ENCODE measurements at places on chromosomes 11 and 22.

DNA sequence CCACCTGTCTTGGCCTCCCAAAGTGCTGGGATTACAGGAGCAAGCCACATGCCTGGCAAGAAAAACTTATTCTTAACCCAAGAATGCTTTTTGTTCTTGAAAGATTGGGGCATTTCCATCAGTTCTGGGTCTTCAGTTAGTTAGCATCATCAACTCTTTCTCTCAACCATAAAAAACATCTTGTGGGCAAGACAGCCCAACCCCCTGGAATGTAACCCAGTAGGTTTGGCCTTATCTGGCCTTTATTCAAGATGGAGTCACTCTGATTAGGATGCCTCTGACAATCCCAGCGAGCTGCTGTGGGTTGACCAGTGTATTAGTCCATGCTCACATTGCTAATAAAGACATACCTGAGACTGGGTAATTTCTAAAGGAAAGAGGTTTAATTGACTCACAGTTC is 9.2 kb upstream of the TPCN2 start:
- DNase-seq = no peak

DNA sequence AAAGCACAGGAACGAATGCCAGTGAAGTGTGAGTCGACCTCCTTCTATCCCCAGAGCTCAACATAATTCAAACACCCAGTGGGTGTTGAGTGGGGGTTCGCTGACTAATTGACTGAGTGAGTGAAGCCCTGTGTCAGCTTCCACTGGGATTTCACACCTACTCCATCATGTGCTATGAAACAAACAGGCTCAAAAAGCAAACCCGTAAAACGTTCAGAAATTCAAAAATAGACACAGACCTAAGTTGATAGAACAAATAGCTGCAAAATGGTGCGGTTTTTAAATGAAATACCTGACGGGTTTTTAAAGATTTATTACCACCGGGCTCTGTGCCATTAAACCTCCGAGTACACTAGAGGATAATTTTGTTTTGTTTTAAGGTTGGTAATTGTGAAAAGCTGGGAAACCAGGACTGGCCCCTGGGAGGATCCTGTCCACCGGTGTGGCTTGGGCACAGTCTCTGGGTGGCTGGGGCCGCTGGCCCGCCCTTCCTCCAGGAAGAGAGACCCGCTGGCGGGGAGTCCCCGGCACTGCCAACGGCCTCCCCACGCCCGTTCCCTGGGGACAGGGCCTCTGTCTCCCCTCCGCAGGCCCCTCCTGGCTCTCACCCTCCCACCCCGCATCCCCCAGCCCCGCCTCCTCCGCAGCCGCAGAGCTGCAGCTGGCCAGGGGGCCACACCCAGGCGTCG is 13.6 kb downstream of the KCNJ5 start:
- DNase-seq = peak; percentile 71

GRCh38 chr11:81700076-81700475 is 1033.6 kb downstream of the FAM181B start:
- DNase-seq = no peak

GRCh38 chr11:134764367-134764766 is 352.3 kb upstream of the B3GAT1 start:
- no peak for DNase-seq

GRCh38 chr11:27356624-27357222 is 6.3 kb downstream of the CCDC34 start:
- no peak for DNase-seq

DNA sequence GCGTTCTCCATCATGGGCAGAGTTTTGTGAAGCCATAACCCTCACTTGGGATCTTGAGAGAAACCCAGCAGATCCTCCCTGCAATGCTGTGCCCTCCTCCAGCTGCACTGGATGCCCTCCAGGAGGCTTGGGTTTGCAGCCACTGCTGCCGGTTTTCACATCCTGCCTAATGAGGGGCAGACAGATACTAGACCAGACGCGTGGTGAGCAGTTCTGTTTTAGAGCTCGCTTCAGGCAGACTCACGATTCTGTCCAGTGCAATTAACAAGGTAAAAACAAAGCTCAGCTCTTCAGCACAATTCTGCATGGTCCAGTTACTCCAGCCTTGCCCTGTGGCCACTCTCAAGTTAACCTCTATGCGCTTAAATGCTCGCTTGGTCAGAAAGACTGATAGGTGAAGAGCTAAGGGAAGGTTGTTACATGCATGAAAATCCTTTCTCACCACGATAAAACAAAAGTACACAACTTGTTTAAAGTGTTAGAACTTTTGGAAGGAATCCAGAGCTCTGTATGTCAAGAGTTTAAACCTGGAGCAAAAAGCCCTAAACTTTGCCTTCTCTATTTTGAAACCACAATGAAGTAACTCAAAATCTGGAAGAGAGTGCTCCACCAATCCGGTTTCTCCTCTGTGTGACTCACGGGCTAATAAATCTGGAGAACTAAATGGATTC is 292.3 kb upstream of the FAT3 start:
- DNase-seq = no peak

DNA sequence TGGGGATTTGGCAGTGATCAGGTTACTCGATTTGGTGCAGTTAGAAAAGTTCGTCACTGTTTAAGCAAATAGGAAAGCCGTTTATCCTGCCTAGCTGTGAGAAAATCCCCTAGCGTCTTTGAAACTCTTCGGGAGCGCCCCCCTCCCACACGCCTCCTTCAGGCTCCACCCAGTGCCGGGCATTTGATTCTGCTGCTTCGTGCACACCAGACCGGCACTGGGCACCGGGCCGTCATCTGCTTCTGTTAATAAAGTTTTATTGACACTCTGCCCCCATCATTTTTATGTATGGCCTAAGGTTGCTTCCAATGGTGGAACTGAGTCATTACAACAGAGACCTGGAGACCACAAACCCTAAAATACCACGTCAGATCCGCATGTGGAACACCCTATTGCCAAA is 50.9 kb downstream of the IGF2 start:
- no peak for DNase-seq

GRCh38 chr11:126615845-126616244 is 260.4 kb downstream of the ST3GAL4 start:
- no peak for DNase-seq

GRCh38 chr11:66969584-66970225 is 5.4 kb upstream of the C11orf86 start:
- DNase-seq = no peak

DNA sequence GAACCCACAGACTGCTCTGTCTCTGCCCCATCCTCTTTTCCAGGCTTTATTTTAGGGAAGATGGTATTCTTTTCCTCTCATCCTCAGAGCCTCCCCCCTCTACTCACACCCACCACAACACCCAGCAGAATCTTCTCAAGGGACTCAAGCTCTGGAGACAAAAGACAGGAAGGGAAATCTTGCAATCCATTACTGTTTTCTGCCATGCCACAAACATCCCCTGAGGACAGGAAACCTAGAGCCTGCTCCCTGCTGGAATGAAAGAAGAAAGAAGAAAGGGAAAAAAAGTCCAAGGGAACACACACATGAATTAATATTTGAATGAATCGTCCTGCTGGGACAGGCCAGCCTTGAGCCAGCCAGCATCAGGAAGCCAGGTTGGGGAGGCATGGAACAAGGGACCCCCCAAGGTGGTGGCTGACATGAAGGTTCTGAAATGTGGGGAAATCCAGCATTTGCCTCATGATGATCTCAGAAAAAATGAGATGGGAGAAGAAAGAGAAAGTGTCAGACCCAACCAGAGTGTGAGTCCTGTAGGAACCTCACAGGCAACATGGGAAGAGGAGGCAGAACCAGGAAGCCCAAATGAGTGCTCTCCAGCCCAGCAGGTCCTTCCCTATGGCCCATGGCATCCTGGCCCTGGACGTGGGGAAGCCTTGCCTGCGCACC is 34.0 kb downstream of the SLCO2B1 start:
- no peak for DNase-seq

GRCh38 chr11:111502611-111503010 is 9.6 kb downstream of the BTG4 start:
- no peak for DNase-seq

GRCh38 chr11:110219006-110219785 is 77.2 kb downstream of the RDX start:
- no peak for DNase-seq

DNA sequence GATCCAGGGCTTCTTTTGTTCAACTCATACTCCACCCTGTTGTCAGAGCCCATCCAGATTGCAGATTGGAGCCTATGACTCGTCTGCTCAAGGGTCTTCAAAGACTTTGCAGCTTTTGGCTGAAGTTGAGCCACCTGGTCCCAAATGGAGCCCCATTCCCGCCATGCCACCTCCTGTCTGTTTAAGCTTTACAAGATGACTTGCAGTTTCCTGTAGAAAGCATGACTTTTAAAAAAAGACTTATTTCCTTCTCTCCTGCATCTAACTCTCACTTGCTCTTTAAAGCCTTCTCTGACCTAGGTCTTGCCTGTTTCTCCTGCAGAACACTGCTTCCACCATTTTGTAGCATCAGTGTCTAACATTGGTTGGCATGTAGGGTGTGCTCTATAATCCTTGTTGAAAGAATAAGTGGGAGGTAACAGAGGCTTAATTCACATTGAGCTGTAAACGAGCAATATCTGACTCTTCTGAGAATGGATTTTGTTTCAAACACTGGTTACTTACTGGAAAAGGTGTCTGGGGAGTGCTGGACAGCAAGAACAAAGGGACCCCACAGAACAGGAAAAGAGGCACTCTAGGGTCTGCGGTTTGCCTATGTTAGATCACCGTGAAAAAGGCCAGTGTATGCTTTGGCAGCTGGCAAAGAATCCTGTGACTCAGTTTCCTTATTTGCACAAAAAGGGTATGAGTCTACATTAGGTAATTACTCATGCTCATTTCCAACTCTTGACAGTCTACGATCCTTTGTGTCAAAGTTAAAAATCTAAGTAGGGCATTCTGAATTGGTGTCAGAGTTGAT is 30.3 kb downstream of the NF2 start:
- no peak for DNase-seq

GRCh38 chr11:101726988-101727387 is 143.2 kb upstream of the TRPC6 start:
- no peak for DNase-seq

DNA sequence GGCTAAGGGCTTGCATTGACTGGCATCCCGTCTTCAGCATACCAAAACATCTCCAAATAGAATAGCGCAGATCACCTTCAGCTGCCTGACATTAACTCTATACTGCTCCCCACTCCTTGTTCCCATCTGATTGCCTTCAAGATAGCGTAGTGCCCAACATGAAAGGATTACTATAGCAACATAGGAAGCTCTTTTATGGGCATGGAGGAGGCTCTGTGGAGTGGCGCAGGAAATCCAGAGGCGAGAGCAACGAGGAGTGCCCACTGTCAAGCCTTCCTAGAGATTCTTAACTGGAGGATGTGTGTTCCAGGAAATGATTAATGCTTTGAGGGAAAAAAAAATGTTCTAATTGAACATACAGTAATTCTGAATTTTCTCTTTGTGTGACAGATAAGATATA is 213.3 kb downstream of the CADM1 start:
- no peak for DNase-seq

DNA sequence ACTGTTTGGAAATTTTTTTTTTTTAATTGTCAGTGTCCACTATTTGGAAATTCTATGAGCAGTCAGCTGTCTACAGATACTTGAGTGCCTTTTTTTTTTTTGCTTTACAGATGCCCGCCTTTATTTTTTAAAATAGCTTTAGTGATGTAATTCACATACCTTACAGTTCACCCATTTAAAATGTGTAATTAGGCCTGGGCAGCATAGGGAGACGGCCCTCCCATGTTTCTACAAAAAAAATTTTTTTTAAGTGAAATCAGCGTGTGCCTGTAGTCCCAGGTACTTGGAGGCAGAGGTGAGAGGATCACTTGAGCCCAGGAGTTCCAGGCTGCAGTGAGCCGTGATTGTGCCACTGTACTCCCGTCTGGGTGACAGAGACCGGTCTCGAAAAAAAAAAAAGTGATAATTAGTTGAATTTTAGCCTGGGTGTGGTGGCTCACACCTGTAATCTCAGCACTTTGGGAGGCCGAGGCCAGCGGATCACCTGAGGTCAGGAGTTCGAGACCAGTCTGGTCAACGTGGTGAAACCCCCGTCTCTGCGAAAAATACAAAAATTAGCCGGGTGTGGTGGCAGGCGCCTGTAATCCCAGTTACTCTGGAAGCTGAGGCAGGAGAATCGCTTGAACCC is 1.5 kb downstream of the ZNF143 start:
- no peak for DNase-seq

DNA sequence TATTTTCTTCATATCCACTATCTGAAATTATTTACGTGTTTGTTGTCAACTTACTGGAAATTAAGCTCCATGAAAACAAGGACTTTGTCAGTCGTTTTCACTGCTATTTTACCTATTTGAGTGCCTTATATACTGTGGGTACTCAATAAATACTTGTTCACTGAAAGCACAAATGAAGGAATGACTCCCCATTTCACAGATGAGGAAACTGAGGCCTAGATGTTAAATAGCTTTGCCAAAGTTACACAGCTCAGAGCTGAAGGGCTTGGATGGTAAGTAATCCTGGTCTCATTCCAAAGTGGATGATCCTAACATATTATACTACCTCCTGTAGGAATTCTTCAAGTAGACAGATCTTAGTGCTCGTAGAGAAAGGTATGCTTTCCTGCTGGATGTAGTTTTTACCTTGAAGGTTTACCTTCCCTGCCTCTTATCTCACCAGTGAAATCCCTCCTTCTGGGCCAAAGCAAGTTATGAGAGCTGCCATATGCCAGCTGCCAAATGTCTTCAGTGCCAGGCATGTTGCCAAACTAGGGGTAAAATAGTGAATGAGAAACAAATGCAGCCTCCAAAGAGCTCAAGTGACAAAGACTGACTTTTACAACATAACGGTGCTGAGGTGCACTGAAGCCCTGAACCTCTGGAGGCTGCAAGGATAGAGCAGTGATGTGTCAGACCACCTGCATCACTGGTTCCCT is 129.7 kb downstream of the TRIM44 start:
- DNase-seq = peak; percentile 79

- no peak for DNase-seq
Observed at GRCh38 chr22:17575681-17576080, 12.4 kb downstream of the SLC25A18 start.

- DNase-seq = peak; percentile 88
Observed at GRCh38 chr22:50218996-50219727, 18.4 kb downstream of the SELENOO start.

- DNase-seq = peak; percentile 91
Observed at GRCh38 chr22:28443526-28443876, 236.1 kb downstream of the TTC28 start.

DNA sequence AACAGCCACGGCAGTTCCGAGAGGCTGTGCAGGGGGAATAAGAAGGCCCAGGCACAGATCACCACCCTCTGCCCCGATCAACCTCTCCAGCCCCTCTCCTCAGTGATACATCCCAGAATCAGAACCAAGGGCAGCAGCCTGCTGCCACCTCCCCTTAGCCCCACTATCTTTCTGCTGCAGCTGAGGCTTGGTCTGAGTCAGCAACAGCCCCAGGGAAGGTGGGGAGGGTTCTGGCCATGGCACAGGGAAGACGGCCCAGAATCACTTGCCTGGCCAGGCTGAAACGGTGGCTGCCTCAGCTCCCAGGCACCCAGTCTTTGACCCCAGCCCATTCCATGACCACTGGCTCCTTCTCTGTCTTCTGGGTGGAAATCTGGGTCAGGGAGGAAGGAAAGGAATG is 2.3 kb downstream of the CHID1 start:
- DNase-seq = no peak
